ENCODE measurements at places on chromosomes 11 and 22.
A peak's percentile ranks its signal among the peaks of the same experiment; 100 is the strongest.

- no peak for DNase-seq
Observed at GRCh38 chr11:13358596-13359270, 81.1 kb downstream of the BMAL1 start.

- DNase-seq: no peak
Observed at GRCh38 chr11:2177076-2177475, 5.5 kb upstream of the TH start.

GRCh38 chr11:102139081-102139498 lies 28.8 kb downstream of the YAP1 start:
- DNase-seq: no peak

DNA sequence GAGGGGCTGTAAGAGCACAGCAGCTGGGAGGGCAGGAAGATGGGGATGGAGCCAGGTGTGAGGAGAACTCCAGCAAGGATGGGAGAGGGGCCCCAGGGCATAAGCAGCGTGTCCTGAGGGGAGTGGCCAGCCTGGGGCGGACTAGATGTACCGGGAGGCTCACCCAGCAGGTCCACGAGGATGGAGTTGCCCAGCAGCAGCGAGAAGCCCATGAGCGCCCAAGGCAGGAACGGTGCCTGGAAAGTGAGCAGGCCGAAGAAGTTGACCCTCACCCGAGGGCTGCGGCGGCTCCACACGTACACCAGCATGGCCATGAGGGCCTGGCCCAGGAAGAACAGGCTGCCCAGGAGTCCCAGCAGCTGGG lies 1.3 kb downstream of the DERL3 start:
- DNase-seq: no peak

DNA sequence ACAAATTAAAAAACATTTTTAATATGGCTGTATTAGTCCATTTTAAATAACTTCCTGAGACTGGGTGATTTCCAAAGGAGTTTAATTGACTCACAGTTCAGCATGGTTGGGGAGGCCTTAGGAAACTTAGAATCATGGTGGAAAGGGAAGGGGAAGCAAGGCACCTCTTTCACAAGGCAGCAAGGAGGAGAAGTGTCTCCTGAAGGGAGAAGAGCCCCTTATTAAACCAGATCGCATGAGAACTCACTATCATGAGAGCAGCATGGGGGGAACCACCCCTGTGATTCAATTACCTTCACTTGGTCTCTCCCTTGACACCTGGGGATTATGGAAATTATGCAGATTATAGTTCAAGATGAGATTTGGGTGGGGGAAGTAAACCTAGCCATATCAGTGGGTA lies 488.6 kb downstream of the ETS1 start:
- no peak for DNase-seq

GRCh38 chr11:75929706-75930105 lies 114.7 kb downstream of the UVRAG start:
- DNase-seq: no peak

- DNase-seq: no peak
Observed at GRCh38 chr11:68813773-68814172, 27.9 kb downstream of the CPT1A start.

- DNase-seq: peak; percentile 32
Observed at GRCh38 chr11:68040101-68040956, 1.5 kb downstream of the TCIRG1 start.

DNA sequence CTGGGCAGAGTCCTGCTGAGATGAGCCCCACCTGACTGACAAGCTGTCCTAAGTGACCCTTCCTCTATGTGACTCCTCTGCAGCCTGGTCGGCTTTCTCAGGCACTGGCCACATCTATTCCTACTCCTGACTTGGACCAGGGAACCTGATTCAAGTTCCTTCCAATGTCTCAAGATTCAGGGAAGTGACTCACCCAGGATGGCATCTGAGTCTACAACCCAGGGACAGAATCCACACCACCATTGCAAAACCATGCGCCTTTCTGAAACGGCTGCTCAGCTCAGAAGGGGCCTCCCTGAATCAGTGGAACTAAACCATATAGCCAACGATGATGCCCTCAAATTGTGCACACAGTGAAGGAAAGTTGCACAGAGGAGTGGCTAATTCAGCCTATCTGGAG lies 63.9 kb upstream of the CSNK2A3 start:
- no peak for DNase-seq

- DNase-seq: no peak
Observed at GRCh38 chr11:132538642-132539041, 993.7 kb downstream of the OPCML start.

GRCh38 chr22:22761963-22762772 lies 117.8 kb downstream of the GGTLC2 start:
- no peak for DNase-seq
